GM04504 (cell line): ENCODE measurements at places on chromosomes 7 and 10.

DNA sequence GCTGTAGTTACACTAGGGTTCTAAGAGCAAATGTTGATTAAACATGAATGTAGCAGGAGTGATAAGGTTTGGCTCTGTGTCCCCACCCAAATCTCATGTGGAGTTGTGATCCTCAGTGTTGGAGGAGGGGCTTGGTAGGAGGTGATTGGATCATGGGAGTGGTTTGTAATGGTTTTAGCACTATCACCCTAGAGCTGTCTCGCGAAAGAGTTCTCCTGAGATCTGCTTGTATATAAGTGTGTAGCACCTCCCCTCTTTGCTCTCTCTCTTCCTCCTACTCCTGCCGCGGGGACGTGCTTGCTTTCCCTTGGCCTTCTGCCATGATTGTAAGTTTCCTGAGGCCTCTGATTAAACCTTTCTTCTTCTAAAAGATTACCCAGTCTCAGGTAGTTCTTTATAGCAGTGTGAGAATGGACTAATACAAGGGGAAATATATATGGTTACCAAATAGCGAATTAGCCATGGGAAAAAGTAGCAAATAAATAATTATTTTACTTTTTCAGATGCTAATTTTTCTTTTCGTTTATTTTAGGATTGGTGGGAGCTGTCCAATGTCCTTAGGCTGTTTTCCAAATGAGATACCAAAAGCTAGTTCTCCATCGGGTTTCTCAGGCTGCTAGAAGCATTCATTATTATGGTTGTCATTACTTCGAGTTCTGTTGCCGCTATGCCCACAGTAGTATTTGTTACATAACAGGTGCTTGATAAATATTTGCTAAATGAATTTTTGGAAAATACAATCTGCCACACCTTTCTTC is 58.7 kb downstream of the PTEN start:
- DNase-seq: no peak

DNA sequence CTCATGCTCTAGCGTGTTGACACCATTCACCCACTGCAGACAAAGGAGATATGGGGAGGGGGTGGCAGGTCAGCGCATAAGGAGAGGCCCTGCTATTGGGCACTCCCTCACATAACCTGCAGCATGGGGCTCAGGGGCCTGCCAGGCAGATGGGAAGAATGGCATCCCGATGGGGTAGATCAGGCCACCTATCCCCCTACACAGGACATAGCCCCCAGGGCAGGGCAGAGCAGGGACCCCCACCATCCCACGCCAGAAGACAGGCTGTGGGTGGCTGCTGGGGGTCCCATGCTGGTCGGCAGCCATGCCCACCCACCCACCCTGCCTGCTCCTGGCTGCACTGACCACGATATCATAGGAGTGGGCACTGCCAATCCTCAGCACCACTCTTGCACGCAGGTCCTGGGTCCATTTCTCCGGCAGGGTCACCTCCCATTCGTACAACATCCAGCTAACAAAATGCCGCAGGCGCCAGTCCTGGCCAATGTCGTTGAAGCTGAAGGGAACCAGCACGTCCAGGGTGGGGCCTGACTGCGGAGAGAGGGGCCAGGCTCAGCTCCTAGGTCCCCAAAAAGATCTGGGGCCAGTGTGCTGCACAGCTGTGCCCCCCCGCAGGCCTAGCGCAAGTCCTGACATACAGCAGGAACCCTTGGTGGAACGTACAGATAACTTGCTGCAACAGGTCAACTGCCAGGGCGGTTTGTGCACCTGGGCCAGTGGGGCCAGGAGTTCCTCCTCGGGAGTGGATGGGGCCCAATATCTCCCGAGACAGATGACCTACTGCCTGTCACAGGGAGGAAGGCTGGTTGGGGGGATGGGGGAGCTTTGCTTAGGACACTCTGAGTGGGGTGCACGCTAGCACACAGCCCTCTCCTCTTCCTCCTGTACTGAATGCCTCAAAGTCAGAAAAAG is 45.9 kb upstream of the ZNF479 start:
- DNase-seq: no peak

DNA sequence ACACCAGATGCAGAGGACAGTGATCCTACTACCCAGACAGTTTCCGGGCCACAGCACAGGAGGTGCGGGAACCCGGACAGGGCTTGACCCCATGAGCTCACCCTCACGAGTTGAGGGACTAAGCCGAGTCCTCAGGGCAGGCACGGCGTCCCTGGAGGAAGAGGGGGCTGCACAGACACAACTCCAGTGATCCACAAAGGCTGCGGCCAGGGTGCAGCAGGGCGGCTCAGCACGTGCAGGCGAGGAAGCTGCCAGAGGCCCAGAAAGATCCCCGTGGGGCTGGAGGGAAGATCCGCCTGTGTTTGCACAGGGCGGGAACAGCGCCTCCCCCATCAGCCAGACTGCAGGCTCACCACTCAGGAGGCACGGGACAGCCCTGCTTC is 45.9 kb upstream of the TMEM72 start:
- no peak for DNase-seq

- DNase-seq: peak; percentile 30
Observed at GRCh38 chr7:137626469-137627067, 220.2 kb downstream of the DGKI start.

- no peak for DNase-seq
Observed at GRCh38 chr10:103168438-103168837, 24.6 kb downstream of the NT5C2 start.

DNA sequence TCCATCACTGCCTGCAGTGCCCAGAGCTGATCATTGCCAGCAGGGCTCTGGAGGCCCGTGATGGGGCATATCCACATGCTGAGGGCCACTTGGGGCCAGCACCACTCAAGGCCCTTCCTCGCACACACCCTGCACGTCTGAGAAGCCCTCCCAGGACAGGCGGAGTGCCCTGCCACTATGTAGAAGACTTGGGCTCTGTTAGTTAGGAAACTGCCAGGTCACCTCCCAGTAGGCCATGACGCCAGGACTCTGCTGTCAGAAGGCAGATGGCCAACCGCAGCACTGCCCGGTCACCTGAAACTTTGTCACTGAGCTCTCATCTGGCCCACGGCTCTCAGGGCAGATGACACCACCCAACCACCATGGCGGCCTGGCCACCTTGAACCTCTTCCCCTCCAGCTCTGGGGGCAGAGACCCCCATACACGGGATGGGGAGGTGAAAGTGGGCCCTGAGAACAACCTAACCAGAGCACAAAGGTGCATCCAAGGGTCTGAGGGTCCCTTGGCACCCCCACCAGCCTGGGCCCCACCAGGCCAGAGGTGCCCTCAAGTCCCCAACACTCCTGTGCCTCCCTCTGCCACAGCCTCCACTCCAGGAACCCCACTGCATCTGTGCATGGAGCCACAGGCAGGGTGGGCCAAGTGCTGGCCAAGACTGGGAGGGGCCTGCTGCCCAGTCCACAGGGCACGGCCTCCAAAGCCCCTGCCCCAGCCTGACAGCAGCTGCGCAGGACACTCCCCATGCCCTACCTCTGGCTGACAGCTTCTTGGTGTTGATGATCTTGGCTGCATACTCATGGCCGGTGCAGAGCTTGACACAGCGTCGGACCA is 41.8 kb downstream of the CAMK2B start:
- no peak for DNase-seq

GRCh38 chr10:20089879-20090278 is 273.6 kb downstream of the PLXDC2 start:
- no peak for DNase-seq

DNA sequence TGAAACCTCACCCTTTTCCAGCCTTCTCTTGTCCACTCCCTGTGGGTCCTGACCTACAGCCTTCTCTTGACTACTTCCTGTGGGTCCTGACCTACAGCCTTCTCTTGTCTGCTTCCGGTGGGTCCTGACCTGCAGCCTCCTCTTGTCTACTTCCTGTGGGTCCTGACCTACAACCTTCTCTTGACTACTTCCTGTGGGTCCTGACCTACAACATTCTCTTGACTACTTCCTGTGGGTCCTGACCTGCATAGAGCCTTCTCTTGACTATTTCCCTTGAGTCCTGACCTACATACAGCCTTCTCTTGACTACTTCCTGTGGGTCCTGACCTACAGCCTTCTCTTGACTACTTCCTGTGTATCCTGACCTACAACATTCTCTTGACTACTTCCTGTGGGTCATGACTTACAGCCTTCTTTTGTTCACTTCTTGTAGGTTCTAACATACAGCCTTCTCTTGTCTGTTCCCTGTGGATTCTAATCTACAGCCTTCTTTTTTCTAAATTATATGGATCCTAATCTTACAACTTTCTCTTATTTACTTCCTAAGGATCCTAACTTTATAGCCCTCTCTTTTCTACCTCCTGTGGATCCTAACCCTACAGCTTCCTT is 36.5 kb downstream of the C10orf71 start:
- no peak for DNase-seq

- no peak for DNase-seq
Observed at GRCh38 chr7:44064791-44065430, 456 bp downstream of the PGAM2 start.

- DNase-seq: no peak
Observed at GRCh38 chr10:98374217-98374985, 40.6 kb downstream of the PYROXD2 start.

DNA sequence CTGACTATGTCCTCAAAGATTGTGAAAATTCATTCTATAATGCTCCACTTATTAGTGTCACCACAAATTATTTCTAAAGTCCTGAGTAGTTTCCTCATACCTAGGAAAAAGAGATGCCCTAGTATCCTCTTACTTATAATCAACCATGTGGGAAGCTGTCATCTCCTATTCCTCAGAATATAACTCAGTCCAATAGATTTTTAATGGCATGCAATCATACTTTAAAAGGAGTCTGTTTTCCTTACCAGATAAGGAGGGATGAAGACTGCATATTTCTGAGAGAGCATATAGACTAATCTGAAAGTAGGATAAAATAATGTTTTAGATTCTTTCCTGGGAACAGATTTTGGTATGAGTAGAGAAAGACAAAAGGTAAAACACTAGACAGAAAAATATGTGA is 727.7 kb upstream of the GRM3 start:
- no peak for DNase-seq

GRCh38 chr10:60823324-60823723 is 45.0 kb downstream of the CDK1 start:
- DNase-seq: no peak

GRCh38 chr7:54292171-54292925 is 249.8 kb upstream of the VSTM2A start:
- no peak for DNase-seq

- DNase-seq: no peak
Observed at GRCh38 chr7:37212051-37212450, 236.6 kb downstream of the ELMO1 start.

DNA sequence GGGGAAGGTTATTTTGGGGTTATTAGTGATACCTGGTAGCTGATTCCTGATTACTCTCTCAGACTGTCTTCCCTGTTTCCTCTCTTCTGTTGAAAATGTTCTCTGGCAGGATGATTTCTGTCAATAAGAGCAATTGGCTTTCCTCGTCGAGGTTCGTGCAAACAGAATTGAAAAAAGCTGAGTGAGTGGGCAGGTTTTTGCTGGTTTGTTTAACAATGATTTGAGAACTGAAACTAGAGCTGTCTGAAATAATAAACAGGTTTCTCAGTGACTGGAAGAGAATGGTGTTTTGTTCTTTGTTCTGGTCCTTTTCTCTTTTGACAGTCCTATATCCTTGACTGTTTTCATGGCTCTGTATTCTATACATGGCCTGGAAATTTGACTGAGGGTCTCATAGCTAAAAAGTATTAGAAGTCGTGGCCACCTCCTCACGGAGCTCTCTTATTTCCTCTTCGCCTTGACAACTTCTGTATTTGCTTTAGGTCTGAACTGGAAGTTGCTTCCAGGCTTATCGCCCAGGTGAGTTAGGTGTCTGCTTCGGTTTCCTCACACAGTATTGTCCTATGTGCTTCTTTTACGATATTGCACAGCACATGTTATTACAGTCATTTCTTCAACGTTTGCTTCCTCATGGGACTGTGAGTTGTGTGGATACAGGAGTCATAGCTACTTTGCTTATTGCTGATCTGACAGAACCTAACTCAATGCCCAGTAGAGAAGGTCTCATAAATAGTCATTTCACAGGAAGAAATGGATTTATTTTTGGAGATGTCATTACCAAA is 403.6 kb downstream of the NRG3 start:
- DNase-seq: no peak

GRCh38 chr7:84304407-84304806 is 109.8 kb upstream of the SEMA3A start:
- no peak for DNase-seq

- no peak for DNase-seq
Observed at GRCh38 chr7:142942746-142943145, 3.5 kb downstream of the LLCFC1 start.

DNA sequence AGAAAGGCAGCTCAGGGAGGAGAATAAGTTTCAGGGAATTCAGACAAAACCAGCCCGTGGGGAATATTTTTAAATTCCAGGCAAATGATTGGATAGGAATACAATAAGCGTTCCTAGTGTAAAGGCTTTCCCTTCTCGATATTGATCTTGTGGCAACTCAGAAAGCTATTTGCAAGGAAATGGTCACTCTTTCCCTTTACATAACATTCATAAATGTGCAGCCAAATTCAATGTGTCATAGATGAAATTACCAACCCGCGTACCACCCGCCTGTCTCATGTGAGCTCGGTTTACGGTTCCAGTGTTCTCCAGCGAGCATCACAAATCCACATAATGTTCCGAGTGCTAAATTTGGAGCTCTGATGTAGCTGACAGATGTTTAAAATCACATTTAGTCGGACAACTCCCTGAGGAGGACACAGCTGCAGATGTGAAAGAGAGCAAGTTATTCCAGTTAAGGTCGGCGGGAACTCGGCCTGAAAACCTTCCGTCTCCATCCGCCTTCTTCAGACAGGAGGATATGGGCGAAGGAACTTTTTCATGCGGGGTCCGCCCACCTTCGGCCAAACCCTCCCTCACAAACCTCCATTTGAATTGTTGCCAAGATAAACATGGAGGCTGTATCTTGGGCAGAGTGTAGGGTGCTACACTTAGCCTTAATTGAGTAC is 327.0 kb downstream of the RNLS start:
- DNase-seq: no peak

- no peak for DNase-seq
Observed at GRCh38 chr10:69948261-69948660, 104.4 kb upstream of the MACROH2A2 start.

GRCh38 chr10:90227217-90227656 is 525.8 kb downstream of the KIF20B start:
- DNase-seq: peak; percentile 4

DNA sequence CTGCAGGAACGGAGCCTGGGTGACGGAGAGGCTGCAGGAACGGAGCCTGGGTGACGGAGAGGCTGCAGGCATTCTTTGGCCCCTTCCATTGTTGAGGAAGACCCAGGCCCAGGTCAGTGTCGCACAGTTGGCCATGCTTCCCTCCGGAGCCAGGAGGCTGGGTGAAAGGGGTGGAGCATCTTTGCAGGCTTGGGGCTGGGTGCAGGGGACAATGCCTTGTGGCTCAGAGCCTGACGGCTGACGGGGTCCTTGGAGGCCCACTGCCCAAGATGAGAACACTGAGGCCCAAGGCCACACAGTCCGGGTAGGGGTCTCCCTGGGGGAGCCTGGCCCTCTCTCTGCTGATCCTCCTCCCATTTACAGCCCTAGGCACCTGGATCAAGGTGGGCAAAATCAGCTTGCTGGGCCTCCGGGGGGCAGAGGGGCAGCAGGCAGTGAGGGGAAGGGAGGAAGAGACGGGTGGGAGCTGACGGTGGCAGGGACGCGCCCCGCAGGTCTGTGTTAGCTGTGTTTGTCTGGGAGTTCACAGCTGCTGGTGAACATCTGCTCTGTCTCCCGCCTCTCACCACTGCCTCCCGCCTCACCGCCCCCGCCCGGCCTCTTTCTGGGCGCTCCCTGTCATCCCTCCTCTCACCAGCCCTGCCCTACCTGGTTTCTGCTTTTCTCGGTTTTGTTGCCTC is 30.6 kb upstream of the PCBD1 start:
- no peak for DNase-seq

- DNase-seq: no peak
Observed at GRCh38 chr7:8325067-8325466, 63.1 kb upstream of the ICA1 start.
